ENCODE measurements at places on chromosomes 4 and X. TPM values are rescaled to one million over a fixed set of nuclear protein-coding genes. Genes with fewer than 3 reads are reported as not detected.

Gene MAPK10
- polyA plus RNA-seq, result 0.86 TPM

Gene STBD1
- 4.4 TPM for polyA plus RNA-seq

- no peak for DNase-seq
Measured at GRCh38 chr4:88012647-88013046, 5.2 kb downstream of the PKD2 start.

Gene H2BW2
- not detected for polyA plus RNA-seq

Gene NUDT10
- polyA plus RNA-seq, result 0.15 TPM

- no peak for DNase-seq
Measured at GRCh38 chr4:38601244-38601915, 62.6 kb upstream of the KLF3 start.

All from BJ (cell line).